Left lung (tissue), 14 donors: ENCODE measurements at places on chromosomes 3 and 15. TPM values are rescaled to one million over a fixed set of nuclear protein-coding genes. Genes with fewer than 3 reads are reported as not detected.
A peak's percentile ranks its signal among the peaks of the same experiment; 100 is the strongest.

- no peaks in the 10 kb centered on the region for H3K27me3 ChIP-seq
- no peak overlapping the region for H3K4me3 ChIP-seq
- DNase-seq: peak; percentile 88
- H3K4me1 ChIP-seq: peaks cover 27% of the 10 kb centered on the region
- no peaks in the 10 kb centered on the region for H3K36me3 ChIP-seq
Measured at GRCh38 chr3:8443829-8444791, 57.5 kb upstream of the LMCD1 start.

The KIF23 gene
- 39.0 TPM for polyA plus RNA-seq

GRCh38 chr15:72966641-72967040 is 85.6 kb upstream of the NEO1 start:
- DNase-seq: no peak
- no peak overlapping the region for H3K4me3 ChIP-seq
- no peaks in the 10 kb centered on the region for H3K4me1 ChIP-seq
- H3K36me3 ChIP-seq: no peaks in the 10 kb centered on the region
- H3K27ac ChIP-seq: no peak overlapping the region

DNA sequence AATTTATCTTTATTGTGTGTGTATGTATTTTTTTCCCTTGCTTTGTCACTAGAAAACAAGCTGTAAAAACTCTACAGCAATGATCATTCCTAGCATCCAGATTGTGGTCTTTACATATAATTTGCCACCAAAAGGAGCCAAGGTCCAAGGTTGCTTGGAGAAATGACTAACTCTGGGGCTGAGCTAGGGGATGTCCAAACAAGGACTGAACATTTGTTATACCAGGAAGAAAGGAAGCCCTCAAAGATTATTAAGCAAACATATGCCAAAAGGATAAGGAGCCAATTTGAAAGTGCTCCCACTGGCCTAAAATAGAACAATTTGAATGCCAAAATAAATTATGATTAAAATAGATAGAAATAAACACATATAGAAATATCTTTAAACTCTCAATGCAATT is 293.3 kb downstream of the ZIC1 start:
- H3K27me3 ChIP-seq: no peaks in the 10 kb centered on the region
- no peaks in the 10 kb centered on the region for H3K4me1 ChIP-seq
- H3K4me3 ChIP-seq: no peak overlapping the region
- DNase-seq: no peak
- H3K36me3 ChIP-seq: no peaks in the 10 kb centered on the region

- no peak for DNase-seq
- peak overlapping the region; percentile 37 for H3K27ac ChIP-seq
- H3K27me3 ChIP-seq: no peaks in the 10 kb centered on the region
Measured at GRCh38 chr3:15426579-15427118, 695 bp downstream of the METTL6 start.

DNA sequence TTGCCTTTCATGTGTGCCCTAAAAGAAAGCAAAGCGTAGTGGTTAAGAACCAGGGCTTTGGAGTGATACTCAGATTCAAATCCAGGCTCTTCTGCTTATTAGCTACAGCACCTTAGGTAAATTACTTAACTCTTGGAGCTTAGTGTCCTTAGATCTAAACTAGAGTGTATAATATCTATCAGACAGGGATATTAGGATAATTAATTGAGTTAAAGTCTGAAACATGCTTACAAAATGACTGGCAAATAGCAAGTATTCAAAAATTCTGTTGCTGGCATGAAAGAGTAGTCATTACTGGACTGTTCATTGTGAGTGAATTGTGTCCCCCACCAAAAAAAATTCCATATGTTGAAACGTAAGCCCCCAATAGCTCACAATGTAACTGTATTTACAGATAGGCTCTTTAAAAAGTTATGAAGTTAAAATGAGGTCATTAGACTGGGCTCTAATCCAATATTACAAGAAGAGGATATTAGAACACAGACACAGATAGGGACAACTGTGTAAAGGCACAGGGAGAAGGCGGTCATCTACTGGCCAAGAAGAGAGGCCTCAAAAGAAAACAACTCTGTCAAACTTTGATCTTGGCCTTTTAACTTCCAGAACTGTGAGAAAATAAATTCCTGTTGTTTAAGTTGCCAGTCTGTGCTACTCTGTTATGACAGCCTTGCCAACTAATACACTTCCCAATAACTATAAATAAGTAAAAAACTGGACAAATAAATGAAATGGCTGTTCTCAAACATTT is 60.4 kb upstream of the LRRC3B start:
- DNase-seq: no peak
- no peaks in the 10 kb centered on the region for H3K36me3 ChIP-seq
- no peaks in the 10 kb centered on the region for H3K27me3 ChIP-seq
- H3K27ac ChIP-seq: no peak overlapping the region

The SEMA3F gene
- polyA plus RNA-seq: 52.0 TPM

DNA sequence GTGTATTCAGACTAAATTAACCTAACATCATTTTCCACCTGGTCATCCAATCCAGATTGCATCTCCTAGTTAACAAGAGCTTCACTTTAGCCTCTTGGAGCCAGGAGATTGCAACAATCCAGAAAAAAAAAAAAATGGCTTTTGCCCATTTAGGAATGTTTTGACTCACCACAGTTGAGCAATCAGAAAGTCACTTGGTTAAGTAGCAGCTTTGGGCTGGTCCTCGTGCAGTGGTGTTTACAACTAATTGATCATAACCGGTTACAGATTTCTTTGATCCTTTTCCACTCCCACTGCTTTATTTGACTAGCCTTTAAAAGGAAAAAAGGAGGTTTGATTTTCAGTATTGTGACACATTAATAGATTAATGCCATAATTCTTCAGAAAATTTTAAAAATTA is 688.8 kb upstream of the CCDC54 start:
- no peak for DNase-seq
- H3K4me3 ChIP-seq: no peak overlapping the region
- no peak overlapping the region for H3K27ac ChIP-seq
- H3K27me3 ChIP-seq: no peaks in the 10 kb centered on the region

The MEGF11 gene
- polyA plus RNA-seq: 13.7 TPM

GRCh38 chr15:35723120-35723847 is 177.3 kb upstream of the DPH6 start:
- DNase-seq: no peak
- no peaks in the 10 kb centered on the region for H3K4me1 ChIP-seq
- H3K27me3 ChIP-seq: no peaks in the 10 kb centered on the region
- no peak overlapping the region for H3K4me3 ChIP-seq

- DNase-seq: no peak
- H3K27me3 ChIP-seq: no peaks in the 10 kb centered on the region
- peak overlapping the region; percentile 64 for H3K27ac ChIP-seq
Measured at GRCh38 chr3:125148836-125149235, 63.7 kb downstream of the SLC12A8 start.

The IL17RC gene
- 51.8 TPM for polyA plus RNA-seq

DNA sequence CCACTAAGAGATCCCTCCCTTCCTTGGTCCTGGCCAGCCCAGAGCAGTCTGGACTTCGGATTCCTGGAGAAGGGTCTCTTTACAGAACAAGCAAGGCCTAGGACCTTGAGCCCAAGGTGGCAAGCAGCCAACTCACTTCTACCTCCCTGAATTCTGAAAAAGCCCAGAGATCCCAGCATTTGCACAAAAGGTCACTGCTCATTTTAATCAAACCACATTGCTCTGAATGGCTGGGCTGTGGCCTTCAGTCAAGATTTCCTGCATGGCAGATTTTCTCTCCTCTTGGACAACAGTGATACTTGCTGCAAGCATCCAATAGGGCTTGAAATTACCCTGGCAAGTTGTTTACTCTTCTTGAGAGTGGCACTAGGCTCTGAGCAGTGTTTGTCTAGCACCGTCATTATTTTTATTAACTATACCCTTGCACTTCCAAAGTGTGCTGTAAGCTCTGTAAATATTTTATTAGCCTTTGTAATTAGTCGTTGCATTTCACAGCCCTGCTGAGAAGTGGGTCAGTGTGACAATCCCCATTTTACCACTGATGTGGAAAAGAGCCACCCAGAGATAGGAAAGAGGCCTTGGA is 274.7 kb upstream of the CTNNB1 start:
- H3K27me3 ChIP-seq: no peaks in the 10 kb centered on the region
- DNase-seq: peak; percentile 48
- H3K36me3 ChIP-seq: no peaks in the 10 kb centered on the region

DNA sequence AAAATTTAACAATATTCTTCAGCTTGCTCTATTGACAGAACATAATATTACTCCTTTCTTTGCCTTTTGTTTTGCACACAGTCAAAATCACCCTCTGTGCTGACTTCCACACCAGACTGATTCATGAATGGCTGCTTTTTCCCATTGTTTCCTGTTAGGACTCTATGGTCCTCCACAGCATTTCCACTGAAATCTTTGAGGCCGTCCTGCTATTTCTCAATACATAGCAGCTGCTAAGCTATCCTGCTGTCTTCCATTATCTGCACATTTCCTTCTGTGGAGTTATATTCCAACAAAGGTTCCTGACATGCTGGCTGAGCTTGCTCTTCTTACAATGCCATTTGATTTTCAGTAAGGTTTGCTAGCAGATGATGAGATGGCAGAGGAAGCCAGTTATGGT is 153.3 kb downstream of the EPHA3 start:
- DNase-seq: no peak
- H3K4me1 ChIP-seq: no peaks in the 10 kb centered on the region
- H3K36me3 ChIP-seq: no peaks in the 10 kb centered on the region
- no peaks in the 10 kb centered on the region for H3K27me3 ChIP-seq
- no peak overlapping the region for H3K4me3 ChIP-seq
- no peak overlapping the region for H3K27ac ChIP-seq

The RLBP1 gene
- polyA plus RNA-seq: not detected
